ENCODE measurements at places on chromosomes 7 and 10. TPM values are rescaled to one million over a fixed set of nuclear protein-coding genes. Genes with fewer than 3 reads are reported as not detected.

- H3K4me3 ChIP-seq: no peak overlapping the region
- H3K4me1 ChIP-seq: peaks cover 21% of the 10 kb centered on the region
- no peaks in the 10 kb centered on the region for H3K27me3 ChIP-seq
- no peaks in the 10 kb centered on the region for H3K36me3 ChIP-seq
- H3K27ac ChIP-seq: peak overlapping the region; percentile 39
Observed at GRCh38 chr7:138196971-138197896, 121.0 kb downstream of the AKR1D1 start.

GRCh38 chr7:9181356-9181755, 747.9 kb downstream of the NXPH1 start:
- H3K27ac ChIP-seq: no peak overlapping the region
- no peak for DNase-seq
- no peak overlapping the region for H3K4me3 ChIP-seq
- no peaks in the 10 kb centered on the region for H3K36me3 ChIP-seq

GRCh38 chr10:61621605-61622051, 41.1 kb upstream of the CABCOCO1 start:
- DNase-seq: no peak
- no peak overlapping the region for H3K4me3 ChIP-seq
- no peaks in the 10 kb centered on the region for H3K36me3 ChIP-seq
- H3K27ac ChIP-seq: no peak overlapping the region
- no peaks in the 10 kb centered on the region for H3K4me1 ChIP-seq

GNAT3 gene
- not detected for total RNA-seq

CPXM2 gene
- total RNA-seq: not detected

DNA sequence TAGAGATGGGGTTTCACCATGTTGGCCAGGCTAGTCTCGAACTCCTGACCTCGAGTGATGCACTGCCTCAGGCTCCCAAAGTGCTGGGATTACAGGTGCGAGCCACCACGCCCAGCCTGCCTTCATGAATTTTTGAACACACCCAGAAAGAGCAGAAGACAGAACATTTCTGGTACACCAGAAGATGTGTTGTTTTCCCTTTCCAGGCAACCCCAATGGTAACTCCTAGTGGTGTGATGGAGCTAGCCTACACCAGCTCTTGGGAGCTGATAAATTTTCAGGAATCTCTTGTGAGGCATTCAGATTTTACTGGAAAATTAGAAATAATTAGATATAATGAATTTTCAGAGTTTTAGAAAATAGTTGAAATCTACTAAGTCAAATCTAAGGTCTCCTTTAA, 904 bp upstream of the CCDC7 start:
- DNase-seq: no peak
- H3K27me3 ChIP-seq: no peaks in the 10 kb centered on the region
- 0 out of 2 replicates have a peak, but pooled peaks cover 5% of the 10 kb centered on the region for H3K4me1 ChIP-seq
- no peak overlapping the region for H3K27ac ChIP-seq
- no peaks in the 10 kb centered on the region for H3K36me3 ChIP-seq

DNA sequence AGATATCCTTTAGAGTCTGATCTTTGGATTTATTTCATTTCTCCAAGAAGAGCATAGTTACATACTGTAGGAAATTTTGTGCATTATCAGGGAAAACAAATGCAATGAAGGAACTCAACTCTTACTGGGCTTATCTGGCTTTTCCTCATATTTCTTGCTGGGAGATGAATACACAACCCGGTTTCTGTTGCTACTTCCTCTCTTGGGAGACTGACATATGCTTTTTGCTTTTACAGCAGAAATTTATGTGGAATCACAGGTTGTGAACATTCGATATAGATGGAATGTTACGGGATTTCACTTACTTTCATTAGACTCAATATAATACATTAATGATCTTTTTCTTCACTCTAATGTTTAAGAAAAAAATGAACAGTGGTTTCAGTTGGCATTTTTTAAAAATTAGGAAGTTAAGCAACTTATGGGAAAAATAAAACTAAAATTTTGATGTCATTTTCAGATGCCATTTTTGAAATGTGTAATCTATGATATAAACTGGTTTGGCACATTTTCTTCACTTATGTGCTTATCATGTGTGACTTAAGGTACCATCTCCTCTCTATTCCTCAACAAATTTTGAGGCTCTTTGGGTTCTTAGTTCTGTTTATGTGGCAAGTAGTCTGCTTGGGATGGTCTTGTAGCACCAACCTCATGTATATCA, 7.1 kb downstream of the SND1 start:
- no peak for DNase-seq
- no peaks in the 10 kb centered on the region for H3K27me3 ChIP-seq
- H3K4me1 ChIP-seq: peaks cover 2% of the 10 kb centered on the region
- H3K27ac ChIP-seq: no peak overlapping the region
- no peaks in the 10 kb centered on the region for H3K36me3 ChIP-seq
- no peak overlapping the region for H3K4me3 ChIP-seq

- H3K27me3 ChIP-seq: no peaks in the 10 kb centered on the region
- H3K4me3 ChIP-seq: no peak overlapping the region
- DNase-seq: no peak
- no peak overlapping the region for H3K27ac ChIP-seq
Observed at GRCh38 chr7:94029976-94030375, 25.8 kb upstream of the BET1 start.

GRCh38 chr7:54932818-54933543, 85.8 kb upstream of the EGFR start:
- no peak overlapping the region for H3K27ac ChIP-seq
- no peaks in the 10 kb centered on the region for H3K36me3 ChIP-seq
- no peaks in the 10 kb centered on the region for H3K27me3 ChIP-seq
- H3K4me1 ChIP-seq: peaks cover 11% of the 10 kb centered on the region

DNA sequence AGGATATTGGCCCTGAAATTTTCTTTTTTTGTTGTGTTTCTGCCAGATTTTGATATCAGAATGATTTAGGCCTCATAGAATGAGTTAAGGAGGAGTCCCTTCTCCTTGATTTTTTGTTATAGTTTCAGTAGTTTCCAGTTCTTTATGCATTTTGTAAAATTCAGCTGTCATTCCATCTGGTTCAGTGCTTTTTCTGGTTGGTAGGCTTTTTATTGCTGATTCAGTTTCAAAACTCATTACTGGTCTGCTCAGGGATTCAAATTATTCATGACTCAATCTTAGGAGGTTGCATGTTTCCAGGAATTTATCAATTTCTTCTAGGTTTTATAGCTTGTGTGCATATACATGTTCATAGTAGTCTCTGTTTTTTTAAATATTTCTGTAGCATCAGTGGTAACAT, 10.1 kb upstream of the TMEM196 start:
- no peaks in the 10 kb centered on the region for H3K4me1 ChIP-seq
- no peak overlapping the region for H3K27ac ChIP-seq
- no peak for DNase-seq
- no peaks in the 10 kb centered on the region for H3K27me3 ChIP-seq
- no peak overlapping the region for H3K4me3 ChIP-seq

DNA sequence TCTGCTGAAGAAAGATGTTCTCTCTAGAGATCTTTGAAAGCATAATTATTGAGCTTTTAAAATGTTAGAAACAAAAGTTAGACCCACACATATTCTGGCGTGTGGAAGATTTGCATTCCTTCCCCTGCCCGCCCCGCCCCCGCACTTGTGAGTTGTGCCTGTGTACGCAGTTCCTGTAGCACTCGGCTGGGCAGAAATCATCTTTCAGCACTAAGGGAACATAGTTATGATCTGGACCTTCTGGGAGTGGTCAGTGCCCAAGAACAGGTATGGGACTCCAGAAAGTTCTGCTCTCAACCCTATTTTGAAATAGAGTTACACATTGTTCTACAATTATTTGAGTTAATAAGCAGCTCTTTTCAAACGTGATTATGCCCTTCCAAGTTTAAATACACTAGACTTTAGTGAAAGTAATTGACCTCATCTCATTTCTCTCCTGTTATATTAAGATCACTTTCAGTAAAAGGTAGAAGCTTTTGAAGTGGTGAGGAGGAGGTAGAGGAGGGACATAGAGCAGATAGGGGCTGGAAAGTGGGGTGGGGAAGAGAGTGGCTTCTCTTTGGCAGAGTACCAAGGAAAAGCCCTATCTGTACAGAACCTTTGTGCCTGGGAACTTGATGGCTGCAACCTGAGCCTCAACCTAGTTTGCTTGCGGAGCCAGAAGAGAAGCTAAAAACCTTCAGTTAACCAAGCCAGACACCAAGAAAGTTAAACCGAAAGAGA, 5.7 kb downstream of the BLVRA start:
- no peak overlapping the region for H3K27ac ChIP-seq
- peaks cover 25% of the 10 kb centered on the region for H3K4me1 ChIP-seq
- no peaks in the 10 kb centered on the region for H3K36me3 ChIP-seq
- H3K27me3 ChIP-seq: no peaks in the 10 kb centered on the region
- DNase-seq: no peak
- no peak overlapping the region for H3K4me3 ChIP-seq
